ENCODE measurements at places on chromosomes 7 and 10.

GRCh38 chr7:106589198-106589879 is 71.6 kb downstream of the CCDC71L start:
- DNase-seq: no peak

DNA sequence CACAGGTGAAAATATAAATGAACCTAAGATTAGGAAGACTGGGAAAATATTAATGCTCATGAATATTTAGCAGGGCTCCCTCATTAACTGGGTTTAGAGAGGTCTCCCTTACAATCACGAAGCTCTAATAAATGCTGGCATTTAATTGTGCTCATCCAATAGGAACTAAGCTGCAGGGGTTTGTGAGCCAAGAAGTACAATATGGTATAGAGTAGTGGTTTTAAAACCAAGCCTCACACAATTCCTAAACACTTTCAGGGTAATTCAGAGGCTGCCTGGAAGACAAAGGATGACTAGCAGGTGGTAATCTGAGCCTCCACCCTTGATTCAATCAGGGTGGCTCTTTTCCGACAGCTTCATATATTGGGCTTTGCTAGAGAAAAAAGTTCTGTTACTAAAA is 103.3 kb downstream of the GPAM start:
- DNase-seq: no peak

GRCh38 chr10:24427678-24428409 is 218.9 kb downstream of the KIAA1217 start:
- DNase-seq: no peak

DNA sequence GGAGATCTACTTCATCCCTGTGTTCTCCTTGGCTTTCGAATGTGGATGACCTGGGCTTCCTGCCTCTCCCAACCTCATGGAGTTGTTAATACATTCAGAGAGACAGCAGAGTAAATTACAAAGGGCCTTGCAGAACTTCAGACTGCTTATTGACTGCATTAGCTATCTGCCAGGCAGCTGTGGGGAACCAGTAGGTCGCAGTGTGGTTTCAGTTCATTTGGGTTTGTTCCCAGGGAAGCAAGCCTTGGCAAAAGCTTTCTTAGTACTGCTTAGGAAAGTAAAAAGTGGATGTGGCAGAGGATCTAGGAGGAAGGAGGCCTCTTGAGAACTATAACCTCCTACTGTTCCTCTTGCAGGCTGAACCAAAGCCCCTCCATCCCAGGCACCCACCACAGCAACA is 9.2 kb downstream of the NPFFR1 start:
- DNase-seq: no peak

- DNase-seq: no peak
Observed at GRCh38 chr10:30553626-30554439, 75.7 kb downstream of the LYZL2 start.

GRCh38 chr7:36151921-36152755 is 916 bp upstream of the EEPD1 start:
- DNase-seq: no peak

DNA sequence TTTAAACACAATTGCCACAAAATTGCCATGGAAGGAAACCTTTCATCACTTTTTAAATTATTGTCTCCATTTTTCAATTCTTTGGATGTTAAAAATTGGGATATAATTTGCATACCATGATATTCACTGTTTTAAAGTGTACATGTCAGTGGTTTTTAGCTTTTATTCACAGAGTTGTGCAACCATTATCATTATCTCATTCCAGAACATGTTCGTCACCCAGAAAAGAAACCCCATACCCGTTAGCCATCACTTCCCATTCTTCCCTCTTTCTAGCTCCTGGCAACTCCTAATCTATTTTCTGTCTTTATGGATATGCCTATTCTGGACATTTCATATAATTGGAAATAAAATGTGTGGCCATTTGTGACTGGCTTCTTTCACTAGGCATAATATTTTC is 260.3 kb upstream of the FERD3L start:
- DNase-seq: no peak
